ENCODE measurements at places on chromosomes 4 and X.

- DNase-seq: no peak
These were observed 1064.6 kb upstream of the SLIT2 start for GRCh38 chr4:19187096-19187495.

- no peak for DNase-seq
These were observed 6.8 kb upstream of the SASH3 start for GRCh38 chrX:129772796-129773431.

DNA sequence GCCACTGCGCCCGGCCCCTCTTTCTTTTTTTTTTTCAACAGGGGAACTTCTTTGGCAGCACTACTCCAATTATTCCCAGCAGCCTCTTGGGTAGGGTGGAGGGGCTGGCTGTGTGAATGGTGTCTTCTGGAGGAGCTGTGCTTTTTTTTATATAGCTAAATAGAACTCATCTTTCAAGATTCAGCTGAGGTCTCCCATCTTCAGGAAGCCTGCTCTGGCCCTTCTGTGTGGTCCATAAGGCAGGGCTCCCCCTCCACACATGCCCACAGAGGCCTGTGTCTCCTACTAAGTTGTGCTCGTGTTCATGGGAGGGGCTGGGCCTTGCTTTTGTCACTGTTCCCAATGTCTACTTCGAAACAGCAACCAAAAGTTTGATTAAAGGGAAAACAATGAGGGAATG is 116.8 kb downstream of the AFAP1 start:
- no peak for DNase-seq

GRCh38 chr4:57270346-57270745 is 160.2 kb upstream of the IGFBP7 start:
- DNase-seq: no peak

- DNase-seq: no peak
These were observed 106.1 kb downstream of the GALNTL6 start for GRCh38 chr4:171919314-171919713.

GRCh38 chrX:24081661-24082154 is 27.0 kb downstream of the EIF2S3 start:
- DNase-seq: peak; percentile 79

DNA sequence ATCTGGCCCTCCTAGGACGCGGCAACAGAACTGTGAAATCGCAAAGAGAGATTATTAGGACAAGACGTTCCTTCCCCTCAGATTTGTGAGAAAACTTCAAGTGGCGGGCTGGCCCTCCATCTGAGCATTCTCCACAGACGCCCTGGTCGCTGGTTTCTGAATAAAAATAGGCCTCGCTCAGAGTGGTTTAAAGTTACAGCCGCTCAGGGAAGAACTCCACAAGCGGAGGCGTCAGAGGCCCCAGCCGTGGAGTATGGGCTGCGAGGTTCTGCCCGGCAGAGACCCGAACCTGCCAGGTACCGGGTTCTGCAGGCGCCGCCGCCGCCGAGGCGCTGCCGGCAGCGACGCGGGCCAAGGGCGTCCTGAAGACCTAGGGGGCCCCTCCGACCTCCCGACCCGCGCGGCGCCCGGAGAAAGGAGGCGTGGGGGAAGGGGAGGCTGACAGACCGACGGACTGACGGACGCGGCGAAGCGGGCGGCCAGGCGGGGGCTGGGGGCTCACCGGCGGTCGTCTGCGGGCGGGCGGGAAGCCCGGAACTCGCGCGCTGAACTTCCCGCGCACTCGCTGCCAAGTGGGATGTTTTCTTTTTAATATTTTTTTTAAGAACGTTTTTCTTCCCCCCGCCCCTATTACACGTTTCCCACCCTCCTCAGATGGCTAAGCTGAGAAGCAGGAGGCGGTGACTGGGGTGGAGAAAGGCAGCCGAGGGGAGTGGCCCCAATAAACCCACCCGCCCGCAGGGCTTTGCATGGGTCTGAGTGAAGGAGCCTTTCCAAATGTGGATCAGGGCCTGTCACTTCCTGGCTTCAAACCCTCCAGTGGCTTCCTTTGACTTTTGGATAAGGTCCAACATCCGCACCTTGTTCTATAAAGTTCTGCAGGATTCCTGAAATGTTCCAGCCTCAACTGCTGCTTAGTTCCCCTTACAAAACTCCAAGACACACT is at the start of gene PABPC4L:
PABPC4L (minus strand) TSS at position 574 of the 946 bp plus-strand sequence. CDS start 770 bp downstream, outside the sequence.
- DNase-seq: peak; percentile 4

- no peak for DNase-seq
These were observed 89.0 kb upstream of the C4orf50 start for GRCh38 chr4:6107114-6107791.
